ENCODE measurements at places on chromosomes 3 and 15.

DNA sequence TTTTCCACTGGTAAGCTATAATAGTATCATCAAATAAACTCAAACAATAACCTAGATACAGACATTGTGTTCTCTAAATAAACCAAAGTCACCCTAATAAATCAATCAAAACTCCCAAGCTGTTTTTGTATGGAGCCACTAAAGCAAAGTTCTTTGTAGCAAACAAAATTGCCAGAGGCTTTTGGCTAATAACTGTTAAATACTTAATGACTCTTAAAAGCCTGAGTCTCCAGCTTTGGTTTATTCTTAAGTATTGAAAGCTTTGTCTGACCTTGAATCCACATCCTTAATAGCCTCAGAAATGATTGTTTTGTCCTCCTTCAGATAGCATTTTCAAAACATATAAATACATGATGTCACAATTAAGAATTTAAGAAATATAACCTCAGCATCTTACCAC lies 725.3 kb downstream of the SI start:
- no peak for DNase-seq

DNA sequence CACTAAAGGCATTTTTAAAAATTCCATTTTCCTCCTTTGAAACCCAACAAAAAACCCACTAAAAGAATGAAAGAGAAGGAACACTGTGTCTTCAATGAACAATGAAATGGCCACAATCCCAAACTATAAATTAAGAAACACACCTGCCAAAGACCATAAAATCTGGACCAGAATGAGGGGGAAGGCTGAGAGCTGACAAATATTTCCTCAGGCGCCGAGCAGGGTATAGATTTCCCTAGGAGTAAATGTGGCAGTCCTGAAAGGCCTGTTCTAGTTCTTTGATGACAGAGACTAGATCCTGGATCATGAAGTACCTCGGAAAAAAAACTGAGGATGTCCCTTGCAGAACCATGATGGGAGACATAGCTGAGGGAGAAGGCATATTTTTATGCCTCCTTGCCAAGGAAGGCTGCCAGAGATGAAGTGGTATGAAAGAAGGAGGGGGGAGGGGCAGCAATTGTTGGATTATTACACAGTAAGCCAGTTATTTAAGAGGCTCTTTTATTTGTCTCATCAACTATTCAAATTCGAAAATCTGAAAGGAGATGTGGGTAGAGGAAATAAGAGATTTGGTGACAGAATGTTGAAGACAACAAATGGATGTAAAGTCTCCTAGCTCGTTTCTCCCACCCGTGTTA lies 275.3 kb upstream of the GOLGA6L4 start:
- no peak for DNase-seq

DNA sequence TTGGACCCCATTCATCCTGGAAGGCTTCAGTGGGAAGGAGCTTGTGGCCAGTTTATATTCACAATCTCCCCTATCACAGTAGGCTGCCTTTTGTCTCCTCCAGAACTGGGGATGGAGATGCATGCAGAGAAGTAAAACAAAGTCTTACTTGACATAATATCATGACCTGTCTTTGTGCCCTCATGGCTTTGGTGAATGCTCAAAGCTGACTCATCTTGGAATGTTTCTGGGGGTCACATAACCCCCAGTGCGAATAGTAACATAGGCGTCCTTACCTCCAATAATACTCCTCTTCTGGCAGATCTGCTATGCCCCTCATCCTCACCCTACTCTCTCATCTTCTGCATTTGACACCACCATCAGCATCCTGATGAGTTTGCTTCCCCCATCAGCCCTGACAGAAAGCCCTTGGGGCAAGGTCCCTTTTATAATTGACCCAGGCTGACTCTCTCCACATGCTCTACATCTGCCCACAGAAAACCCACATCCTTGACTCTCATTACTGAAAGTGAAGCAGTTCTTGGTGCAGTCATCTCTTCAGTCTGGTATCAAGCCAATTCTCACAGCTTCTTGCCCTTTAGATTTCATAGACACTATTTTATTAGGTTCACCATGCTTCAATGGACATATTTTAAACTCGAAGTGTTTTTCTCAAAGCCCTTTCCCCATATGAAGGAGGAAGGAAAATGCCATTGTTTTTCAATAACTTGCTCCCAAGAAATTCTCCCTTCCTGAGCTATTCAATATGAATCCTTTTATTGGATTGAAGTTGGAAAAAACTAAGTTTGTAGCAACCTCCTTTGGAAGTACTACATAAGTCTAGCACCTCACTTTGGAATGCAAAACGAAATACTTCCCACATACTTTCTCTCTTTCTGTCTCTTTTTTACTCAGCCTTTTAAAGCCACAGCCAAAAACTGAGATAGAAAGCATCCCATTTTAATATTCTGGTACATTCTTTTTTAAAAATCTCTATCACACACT lies 36.6 kb downstream of the OSTN start:
- peak; percentile 23 for DNase-seq

DNA sequence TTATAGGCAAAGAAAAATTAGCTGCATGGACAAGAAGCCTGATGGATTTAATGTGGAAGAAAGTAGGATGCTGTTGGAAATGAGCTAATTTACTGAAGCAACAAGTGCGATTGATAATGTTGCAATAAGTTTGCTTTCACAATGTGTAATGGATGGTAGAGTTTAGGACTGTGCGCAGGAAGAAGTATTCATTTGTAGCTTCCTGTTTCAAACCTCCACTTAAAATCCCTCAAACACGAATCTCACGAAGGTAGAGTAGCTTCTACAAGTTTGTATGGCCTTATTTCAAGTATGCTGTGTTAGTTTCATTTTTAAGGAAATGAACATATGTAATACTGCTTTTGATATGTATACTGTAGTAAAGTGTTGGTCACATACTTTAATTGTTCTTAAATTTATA lies 42.3 kb downstream of the KCNH8 start:
- DNase-seq = no peak

DNA sequence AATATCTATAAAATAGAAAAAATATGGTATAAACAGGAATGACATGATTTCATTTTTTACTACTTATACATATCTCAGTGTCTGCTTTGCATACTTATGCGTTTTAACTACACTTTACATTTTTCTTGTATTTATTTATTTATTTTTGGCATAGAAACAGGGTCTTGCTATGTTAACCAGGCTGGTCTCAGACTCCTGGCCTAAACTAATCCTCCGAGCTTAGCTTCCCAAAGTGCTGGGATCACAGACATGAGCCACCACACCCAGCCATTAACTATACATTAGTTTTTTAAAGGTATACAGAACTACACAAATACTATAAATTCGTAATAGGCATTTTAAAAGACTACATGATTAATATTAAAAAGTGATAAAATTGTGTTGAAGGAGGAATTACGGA lies 9.1 kb downstream of the ADAM10 start:
- no peak for DNase-seq

GRCh38 chr15:60079210-60079609 lies 75.1 kb downstream of the FOXB1 start:
- no peak for DNase-seq

- DNase-seq = no peak
These were observed 999.7 kb upstream of the ALCAM start for GRCh38 chr3:104367000-104367399.

DNA sequence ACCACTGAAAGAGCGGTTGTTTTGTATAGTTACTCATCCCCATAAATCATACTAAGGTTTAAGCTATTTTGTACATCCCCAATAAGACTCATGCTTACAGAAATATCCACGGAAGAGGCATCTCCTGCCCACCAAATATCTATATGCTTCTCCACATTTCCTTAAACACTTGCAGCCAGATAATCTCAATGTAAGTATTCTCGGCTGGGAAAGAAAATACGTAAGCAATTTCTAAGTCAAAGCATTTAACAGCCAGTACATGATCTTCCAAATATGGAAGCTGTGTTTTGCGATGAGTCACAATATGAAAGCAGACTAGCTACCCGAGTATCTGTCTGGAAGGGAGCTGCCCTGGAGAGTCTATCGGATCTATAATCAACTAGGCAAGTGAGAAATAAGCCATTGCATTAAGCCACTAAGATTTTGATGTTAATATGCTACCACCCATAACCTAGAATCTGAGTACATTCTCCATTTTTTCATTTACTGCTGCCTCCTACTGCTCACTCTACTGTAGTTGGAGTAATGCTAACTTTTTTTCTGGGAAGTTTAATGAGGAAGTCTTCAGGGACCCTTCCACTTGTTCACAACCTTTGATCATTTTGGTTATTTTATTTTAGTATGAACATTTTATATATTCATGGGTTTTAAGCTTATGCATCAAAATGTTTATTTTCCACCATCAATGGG lies 26.9 kb upstream of the ZMAT3 start:
- no peak for DNase-seq

DNA sequence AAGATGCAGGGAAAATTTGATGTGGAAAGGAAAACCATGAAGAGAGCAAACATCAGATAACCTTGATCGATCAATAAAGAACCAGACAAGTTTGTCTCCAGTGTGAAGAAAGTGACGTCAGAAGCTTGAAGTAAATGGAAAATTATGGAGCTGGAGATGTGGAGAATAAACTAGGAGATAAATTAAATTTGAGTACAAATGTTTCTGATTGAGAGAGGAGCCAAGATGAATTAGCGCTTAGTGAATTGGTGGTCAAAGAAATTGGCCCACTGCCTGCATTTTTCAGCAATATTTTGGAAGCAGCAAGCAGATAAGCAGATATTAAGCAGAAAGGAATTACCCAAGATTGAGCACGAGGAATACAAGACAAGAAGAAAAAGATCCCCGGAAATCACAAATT lies 567.3 kb upstream of the ZNF385D start:
- no peak for DNase-seq

GRCh38 chr3:43854916-43855315 lies 164.2 kb downstream of the ABHD5 start:
- no peak for DNase-seq

- DNase-seq = no peak
These were observed 62.0 kb downstream of the MGLL start for GRCh38 chr3:127760361-127760760.

GRCh38 chr3:139198929-139199328 lies 144.9 kb upstream of the MRPS22 start:
- no peak for DNase-seq

- DNase-seq = no peak
These were observed 209.8 kb downstream of the GAP43 start for GRCh38 chr3:115833074-115833473.

DNA sequence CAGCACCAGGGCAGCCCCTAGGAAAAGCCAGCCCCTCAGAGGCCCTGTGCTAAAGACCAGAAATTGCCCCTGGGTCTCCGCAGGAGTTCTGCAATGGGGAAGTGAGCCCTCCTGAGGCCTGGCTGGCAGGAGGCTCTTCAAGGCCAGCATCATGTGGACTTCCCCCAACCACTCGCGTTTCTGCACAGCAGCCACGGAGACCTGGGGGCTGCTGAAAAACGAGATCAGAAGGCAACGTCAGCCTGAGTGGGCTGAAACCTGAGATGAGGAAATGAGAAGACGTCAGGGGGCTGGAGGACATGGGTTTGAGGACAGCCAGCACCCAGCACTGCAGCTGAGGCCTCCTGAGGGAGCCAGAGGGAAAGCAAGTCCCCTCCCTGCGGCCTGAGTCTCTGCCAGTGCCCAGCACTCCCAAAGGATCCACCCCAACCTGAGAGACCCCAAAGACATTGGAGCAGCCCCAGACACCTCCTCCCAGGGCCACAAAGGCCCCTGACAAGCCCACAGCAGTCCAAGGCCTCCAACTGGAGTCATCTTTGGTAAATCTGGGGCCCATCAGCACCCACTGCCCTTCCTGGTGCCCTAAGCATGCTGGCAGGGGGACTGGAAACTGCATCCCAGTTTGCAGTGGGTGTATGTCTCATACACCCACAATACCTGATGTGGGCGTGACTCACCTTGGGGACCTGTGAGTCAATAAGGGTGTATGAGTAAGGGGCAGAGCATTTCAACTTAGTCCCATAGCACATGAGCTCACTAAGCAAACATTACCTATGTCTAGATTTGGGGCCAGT lies 29.2 kb upstream of the CYP11A1 start:
- DNase-seq = no peak

Data from T-helper 2 cell (primary cell).